ENCODE measurements at places on chromosomes 6 and 20. TPM values are rescaled to one million over a fixed set of nuclear protein-coding genes. Genes with fewer than 3 reads are reported as not detected.

The ADGRF5 gene
- polyA plus RNA-seq, result not detected

The DLL1 gene
- polyA plus RNA-seq, result 1.4 TPM

The SMLR1 gene
- not detected for polyA plus RNA-seq

The KHDC1L gene
- not detected for polyA plus RNA-seq

The FAM120B gene
- 35.2 TPM for polyA plus RNA-seq

The SMPD2 gene
- 45.5 TPM for polyA plus RNA-seq

The PROKR2 gene
- not detected for polyA plus RNA-seq

The ECT2L gene
- not detected for polyA plus RNA-seq

The SIRPB2 gene
- polyA plus RNA-seq, result 0.20 TPM

The MAP7 gene
- polyA plus RNA-seq, result 0.24 TPM

The FAM209B gene
- not detected for polyA plus RNA-seq

The ZNF451 gene
- 38.5 TPM for polyA plus RNA-seq

The GMDS gene
- polyA plus RNA-seq, result 14.4 TPM

The ENPP4 gene
- 5.3 TPM for polyA plus RNA-seq

The OPRM1 gene
- polyA plus RNA-seq, result not detected

The ZNF334 gene
- polyA plus RNA-seq, result 0.21 TPM

The PAQR8 gene
- 6.2 TPM for polyA plus RNA-seq

The CNR1 gene
- 0.20 TPM for polyA plus RNA-seq

The OVOL2 gene
- polyA plus RNA-seq, result not detected

The CNKSR3 gene
- not detected for polyA plus RNA-seq

The NCR2 gene
- not detected for polyA plus RNA-seq

The OOEP gene
- not detected for polyA plus RNA-seq

The SYNDIG1 gene
- polyA plus RNA-seq, result not detected

The RNGTT gene
- polyA plus RNA-seq, result 59.8 TPM

The TNFAIP3 gene
- polyA plus RNA-seq, result 34.0 TPM

The HCK gene
- polyA plus RNA-seq, result 67.5 TPM

The DOP1A gene
- polyA plus RNA-seq, result 7.7 TPM

The IL17F gene
- polyA plus RNA-seq, result not detected

The FOXA2 gene
- not detected for polyA plus RNA-seq

The TFAP2D gene
- polyA plus RNA-seq, result not detected

The TPX2 gene
- polyA plus RNA-seq, result 0.18 TPM

The C6orf132 gene
- polyA plus RNA-seq, result not detected

The TAF11 gene
- polyA plus RNA-seq, result 22.9 TPM

The SNHG17 gene
- polyA plus RNA-seq, result 25.8 TPM

The GPR6 gene
- not detected for polyA plus RNA-seq

Data from naive B cell (primary cell).